ENCODE measurements at places on chromosomes 11 and 22. TPM values are rescaled to one million over a fixed set of nuclear protein-coding genes. Genes with fewer than 3 reads are reported as not detected.

- H3K27ac ChIP-seq: no peak overlapping the region
- no peak overlapping the region for H3K4me3 ChIP-seq
- DNase-seq: no peak
- no peaks in the 10 kb centered on the region for H3K36me3 ChIP-seq
- peaks cover 15% of the 10 kb centered on the region for H3K27me3 ChIP-seq
- H3K4me1 ChIP-seq: peaks cover 34% of the 10 kb centered on the region
These were observed 2.5 kb downstream of the ROBO3 start for GRCh38 chr11:124867700-124868099.

- H3K4me1 ChIP-seq: peaks cover 4% of the 10 kb centered on the region
- DNase-seq: no peak
- no peak overlapping the region for H3K27ac ChIP-seq
- H3K4me3 ChIP-seq: no peak overlapping the region
These were observed 32.2 kb upstream of the SESN3 start for GRCh38 chr11:95262994-95263765.

- H3K4me1 ChIP-seq: no peaks in the 10 kb centered on the region
- no peak overlapping the region for H3K27ac ChIP-seq
These were observed 27.6 kb upstream of the CASP12 start for GRCh38 chr11:104925850-104926249.

- H3K27ac ChIP-seq: no peak overlapping the region
- H3K4me1 ChIP-seq: no peaks in the 10 kb centered on the region
- no peak overlapping the region for H3K4me3 ChIP-seq
- DNase-seq: no peak
- H3K27me3 ChIP-seq: no peaks in the 10 kb centered on the region
These were observed 76.6 kb upstream of the UCP3 start for GRCh38 chr11:74085542-74085892.

GRCh38 chr11:20840341-20840740, 171.0 kb downstream of the NELL1 start:
- DNase-seq: no peak
- H3K36me3 ChIP-seq: no peaks in the 10 kb centered on the region

- no peaks in the 10 kb centered on the region for H3K27me3 ChIP-seq
- no peaks in the 10 kb centered on the region for H3K36me3 ChIP-seq
- no peak overlapping the region for H3K27ac ChIP-seq
- DNase-seq: no peak
- no peaks in the 10 kb centered on the region for H3K4me1 ChIP-seq
- H3K4me3 ChIP-seq: no peak overlapping the region
These were observed 169.6 kb downstream of the MSANTD4 start for GRCh38 chr11:105852403-105852802.

DNA sequence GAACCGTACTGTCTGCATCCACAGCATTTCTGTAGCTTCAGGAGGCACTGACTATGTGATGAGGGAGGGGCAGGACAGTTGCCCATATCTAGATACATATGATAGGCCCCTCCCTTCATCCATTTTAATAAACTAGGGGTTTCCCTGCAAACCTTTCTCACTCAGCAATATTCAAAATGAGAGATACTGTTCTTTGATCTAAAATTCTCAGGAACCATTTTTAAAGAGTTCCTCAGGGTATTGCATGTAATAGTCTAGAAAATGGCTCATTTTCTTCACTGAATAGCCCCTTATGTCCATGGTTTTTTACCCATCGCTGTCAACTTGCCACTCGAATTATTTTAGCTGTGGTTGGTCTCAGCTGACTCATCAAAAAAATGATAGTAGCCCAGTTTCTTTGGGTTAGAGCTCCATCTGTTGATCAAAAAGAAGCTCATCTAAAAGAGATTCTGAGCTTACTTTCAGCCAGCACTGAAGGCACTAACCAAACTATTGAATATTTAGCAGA, 37.0 kb upstream of the DNAJB7 start:
- no peaks in the 10 kb centered on the region for H3K27me3 ChIP-seq
- no peak for DNase-seq

- H3K27me3 ChIP-seq: no peaks in the 10 kb centered on the region
- H3K36me3 ChIP-seq: no peaks in the 10 kb centered on the region
- H3K4me1 ChIP-seq: no peaks in the 10 kb centered on the region
- no peak overlapping the region for H3K4me3 ChIP-seq
These were observed 64.9 kb downstream of the SPECC1L start for GRCh38 chr22:24335496-24335895.

GRCh38 chr11:110026858-110027626, 66.2 kb upstream of the ZC3H12C start:
- DNase-seq: no peak
- no peaks in the 10 kb centered on the region for H3K27me3 ChIP-seq
- peaks cover 5% of the 10 kb centered on the region for H3K4me1 ChIP-seq
- no peak overlapping the region for H3K27ac ChIP-seq
- no peak overlapping the region for H3K4me3 ChIP-seq

GRCh38 chr11:120221115-120221752, 10.4 kb downstream of the OAF start:
- peaks cover 88% of the 10 kb centered on the region for H3K4me1 ChIP-seq
- no peak overlapping the region for H3K4me3 ChIP-seq
- no peaks in the 10 kb centered on the region for H3K36me3 ChIP-seq
- DNase-seq: no peak
- H3K27me3 ChIP-seq: no peaks in the 10 kb centered on the region

GRCh38 chr11:17645190-17645970, 74.0 kb upstream of the MYOD1 start:
- H3K27me3 ChIP-seq: no peaks in the 10 kb centered on the region
- no peak for DNase-seq
- H3K4me3 ChIP-seq: no peak overlapping the region
- H3K36me3 ChIP-seq: no peaks in the 10 kb centered on the region
- H3K4me1 ChIP-seq: no peaks in the 10 kb centered on the region

- no peak overlapping the region for H3K27ac ChIP-seq
- H3K4me3 ChIP-seq: no peak overlapping the region
- DNase-seq: no peak
- H3K27me3 ChIP-seq: no peaks in the 10 kb centered on the region
- H3K4me1 ChIP-seq: peaks cover 14% of the 10 kb centered on the region
These were observed 384.8 kb downstream of the MN1 start for GRCh38 chr22:27416511-27417420.

DNA sequence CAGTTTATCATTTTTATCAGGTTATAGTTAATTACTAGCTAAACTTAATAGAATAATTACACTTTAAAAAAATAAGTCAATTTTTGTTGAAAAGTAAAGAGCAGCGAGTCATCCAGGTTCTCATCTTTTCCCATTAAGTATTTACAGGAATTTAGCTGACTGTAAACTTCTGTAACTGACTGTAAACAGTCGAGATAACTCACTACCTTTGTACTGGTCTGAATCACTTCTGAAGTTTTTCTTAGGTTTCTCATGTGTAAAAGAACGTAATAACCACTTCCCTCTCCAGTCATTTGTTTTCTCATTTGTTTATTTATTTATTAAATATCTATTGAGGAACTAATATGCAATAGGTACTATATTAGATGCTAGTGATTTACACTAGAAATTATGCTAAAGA, 270.8 kb downstream of the DYNC2H1 start:
- no peak for DNase-seq
- no peaks in the 10 kb centered on the region for H3K36me3 ChIP-seq
- H3K4me1 ChIP-seq: no peaks in the 10 kb centered on the region
- H3K27me3 ChIP-seq: no peaks in the 10 kb centered on the region
- no peak overlapping the region for H3K4me3 ChIP-seq

GRCh38 chr11:118260353-118260752, 3.7 kb downstream of the MPZL2 start:
- no peaks in the 10 kb centered on the region for H3K4me1 ChIP-seq
- H3K4me3 ChIP-seq: no peak overlapping the region
- DNase-seq: no peak
- H3K36me3 ChIP-seq: no peaks in the 10 kb centered on the region
- H3K27ac ChIP-seq: no peak overlapping the region
- no peaks in the 10 kb centered on the region for H3K27me3 ChIP-seq

GRCh38 chr11:66012371-66012945, 650 bp downstream of the CST6 start:
- peaks cover 11% of the 10 kb centered on the region for H3K4me1 ChIP-seq
- no peak overlapping the region for H3K27ac ChIP-seq
- H3K27me3 ChIP-seq: no peaks in the 10 kb centered on the region

DNA sequence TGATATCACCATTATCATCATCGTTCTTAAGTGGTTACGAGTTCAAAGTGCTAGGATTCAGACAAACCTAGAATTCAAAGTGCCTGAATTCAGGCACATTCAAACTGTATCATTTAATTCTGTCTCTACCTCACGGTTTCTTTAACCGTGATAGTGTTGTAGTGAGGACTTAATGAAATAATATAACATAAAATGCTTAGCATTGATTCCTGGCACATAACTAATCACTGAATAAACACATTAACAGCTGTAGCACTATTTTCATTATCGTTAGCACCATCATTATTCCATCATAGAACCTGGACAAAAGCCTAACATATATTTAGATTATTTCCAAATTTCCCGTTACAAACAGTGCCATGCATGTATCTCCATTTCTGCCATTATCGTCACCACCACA, 102.0 kb downstream of the WNT11 start:
- peaks cover 8% of the 10 kb centered on the region for H3K4me1 ChIP-seq
- H3K27me3 ChIP-seq: no peaks in the 10 kb centered on the region
- H3K36me3 ChIP-seq: no peaks in the 10 kb centered on the region

DNA sequence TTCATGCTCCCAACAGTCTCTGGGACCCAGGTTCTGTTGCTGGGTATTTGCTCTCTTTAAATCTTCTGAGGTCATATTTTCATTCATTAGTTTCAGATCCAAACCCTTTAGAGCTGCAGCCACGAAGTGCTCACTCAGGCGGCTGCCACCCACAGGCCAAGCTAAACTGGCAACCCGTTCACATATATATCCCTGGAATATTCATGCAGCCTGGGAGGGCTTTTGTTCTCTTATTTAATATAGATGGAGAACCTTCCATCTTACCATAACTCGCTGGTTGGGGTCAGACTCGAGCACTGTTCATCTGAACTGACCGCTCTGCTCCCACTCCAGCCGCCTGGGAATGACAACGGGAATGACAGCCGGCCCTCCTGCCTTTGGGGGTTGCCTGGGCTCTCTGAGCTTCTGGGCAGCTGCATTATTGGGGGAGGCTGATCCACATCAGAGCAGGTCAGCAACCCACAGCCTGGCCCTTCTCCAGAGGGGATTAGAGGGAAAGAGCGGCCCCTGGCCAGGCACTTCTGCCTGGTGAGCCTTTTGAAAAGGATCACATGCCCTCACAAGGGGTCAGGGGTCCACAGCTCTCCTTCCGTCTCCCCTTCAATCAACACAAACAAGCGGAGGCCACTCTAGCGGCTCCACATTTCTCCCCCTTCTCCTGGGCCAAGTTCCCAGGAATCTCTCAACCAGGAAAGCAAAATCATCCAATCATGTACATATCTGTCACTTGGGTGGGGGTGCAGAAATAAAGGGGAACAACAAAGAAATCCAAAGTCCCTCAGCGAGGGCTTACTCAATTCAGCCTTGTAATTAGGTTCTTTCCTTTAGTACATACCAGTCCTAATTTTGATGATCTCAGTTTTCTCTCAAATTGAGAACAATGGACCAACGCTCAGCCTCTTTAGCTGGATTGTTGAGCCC, 11.8 kb downstream of the TMEM184B start:
- no peaks in the 10 kb centered on the region for H3K27me3 ChIP-seq
- DNase-seq: no peak
- H3K4me3 ChIP-seq: no peak overlapping the region
- peak overlapping the region; percentile 70 for H3K27ac ChIP-seq
- peaks cover 69% of the 10 kb centered on the region for H3K4me1 ChIP-seq
- H3K36me3 ChIP-seq: peaks cover 5% of the 10 kb centered on the region

GRCh38 chr22:39656495-39657490, 86.2 kb downstream of the CACNA1I start:
- H3K36me3 ChIP-seq: no peaks in the 10 kb centered on the region
- peaks cover 2% of the 10 kb centered on the region for H3K4me1 ChIP-seq
- peaks cover 4% of the 10 kb centered on the region for H3K27me3 ChIP-seq
- DNase-seq: no peak

GRCh38 chr11:29734287-29734686, 282.5 kb downstream of the KCNA4 start:
- no peak overlapping the region for H3K4me3 ChIP-seq
- H3K27ac ChIP-seq: no peak overlapping the region
- no peaks in the 10 kb centered on the region for H3K27me3 ChIP-seq
- no peaks in the 10 kb centered on the region for H3K36me3 ChIP-seq

- no peak overlapping the region for H3K4me3 ChIP-seq
- H3K27me3 ChIP-seq: no peaks in the 10 kb centered on the region
- no peaks in the 10 kb centered on the region for H3K36me3 ChIP-seq
- H3K27ac ChIP-seq: no peak overlapping the region
- H3K4me1 ChIP-seq: no peaks in the 10 kb centered on the region
These were observed 32.0 kb upstream of the TESMIN start for GRCh38 chr11:68783216-68783821.

DNA sequence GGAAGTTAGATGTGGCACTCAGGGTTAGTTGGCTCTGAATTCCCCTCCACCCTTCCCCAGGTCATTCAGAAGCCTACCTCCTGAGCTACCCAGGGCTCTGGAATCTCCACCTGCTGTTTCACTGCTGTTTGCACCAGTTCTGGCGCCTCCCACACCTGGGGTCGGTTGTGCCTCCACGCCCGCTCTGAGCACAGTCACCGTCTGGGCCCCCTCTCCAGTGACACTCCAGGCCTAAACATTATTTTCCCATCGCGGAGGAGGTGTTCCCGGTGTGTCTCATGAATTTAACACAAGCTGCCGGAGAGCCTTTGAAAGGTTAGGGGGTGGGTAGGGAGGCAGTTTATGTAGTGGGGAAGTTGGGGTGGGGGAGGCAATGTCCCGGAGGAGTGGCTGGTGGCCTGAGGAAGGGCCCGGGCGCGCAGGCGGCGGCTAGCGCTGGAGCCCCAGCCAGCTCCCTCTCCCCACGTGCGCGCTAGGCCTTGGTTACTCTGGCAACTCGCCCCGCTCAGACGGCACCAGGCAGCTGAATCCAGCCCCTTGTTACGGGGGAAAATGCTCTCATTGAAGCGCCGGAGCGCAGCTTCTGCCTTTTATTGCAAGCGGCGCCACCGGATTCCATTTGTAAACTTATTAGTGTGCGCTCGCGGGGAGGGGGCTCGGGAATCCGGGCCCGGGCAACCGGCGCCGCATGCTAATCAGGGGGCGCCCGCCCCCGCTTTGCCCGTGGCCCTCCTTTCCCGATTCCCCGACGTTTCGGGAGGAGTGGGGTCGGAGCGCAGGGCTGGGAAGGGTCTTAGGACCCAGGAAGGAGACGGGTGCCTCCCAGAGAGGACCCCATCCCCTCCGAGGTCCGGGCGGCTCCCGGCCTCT, 52.4 kb downstream of the GRIK4 start:
- H3K36me3 ChIP-seq: no peaks in the 10 kb centered on the region
- H3K27me3 ChIP-seq: no peaks in the 10 kb centered on the region
- no peak overlapping the region for H3K27ac ChIP-seq

Gene GALNT18
- total RNA-seq: 22.1 TPM

Gene GTSE1
- total RNA-seq: 2.2 TPM

Gene DLG2
- total RNA-seq: 10.1 TPM

Gene HEPN1
- not detected for total RNA-seq

Gene SH3BP1
- total RNA-seq: 34.1 TPM

Gene XKR3
- not detected for total RNA-seq

Gene PGA5
- not detected for total RNA-seq

Gene ZFPL1
- 50.8 TPM for total RNA-seq

Gene SAA4
- total RNA-seq: 1.7 TPM

Gene NAP1L4
- 108 TPM for total RNA-seq

Gene MADD
- 56.5 TPM for total RNA-seq

All from vagina (tissue), 2 donors.